Activated B cell treated with CpG ODN at 0.5 μM for 24 hours (primary cell): ENCODE measurements at places on chromosomes 12 and 14.
A peak's percentile ranks its signal among the peaks of the same experiment; 100 is the strongest.

- no peak for DNase-seq
These were observed 159.1 kb upstream of the RTL1 start for GRCh38 chr14:101062601-101063000.

GRCh38 chr14:105118646-105119407 lies 49.7 kb downstream of the JAG2 start:
- no peak for DNase-seq

DNA sequence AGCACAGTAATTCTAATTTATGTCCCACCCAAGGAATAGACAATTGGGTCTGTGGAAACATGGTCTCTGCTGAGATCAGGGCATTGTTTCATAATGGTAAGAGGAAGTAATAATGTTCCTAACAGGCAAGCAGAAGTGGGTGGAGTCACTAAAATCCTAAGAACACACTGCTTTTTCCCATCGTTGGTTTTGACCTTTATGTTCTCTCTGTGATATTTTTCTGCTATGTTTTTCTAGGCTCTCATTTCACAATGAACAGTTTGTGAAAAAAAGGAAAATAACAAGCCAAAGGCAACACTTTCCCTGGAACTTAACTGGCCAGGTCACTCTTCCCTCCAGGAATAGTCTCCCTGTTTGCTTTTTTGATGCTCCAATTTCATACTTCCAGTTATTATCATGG lies 80.6 kb upstream of the OVCH1 start:
- DNase-seq: no peak

GRCh38 chr12:32470936-32471470 lies 71.6 kb downstream of the FGD4 start:
- no peak for DNase-seq

GRCh38 chr12:115632308-115632707 lies 645.2 kb downstream of the MED13L start:
- DNase-seq: no peak

DNA sequence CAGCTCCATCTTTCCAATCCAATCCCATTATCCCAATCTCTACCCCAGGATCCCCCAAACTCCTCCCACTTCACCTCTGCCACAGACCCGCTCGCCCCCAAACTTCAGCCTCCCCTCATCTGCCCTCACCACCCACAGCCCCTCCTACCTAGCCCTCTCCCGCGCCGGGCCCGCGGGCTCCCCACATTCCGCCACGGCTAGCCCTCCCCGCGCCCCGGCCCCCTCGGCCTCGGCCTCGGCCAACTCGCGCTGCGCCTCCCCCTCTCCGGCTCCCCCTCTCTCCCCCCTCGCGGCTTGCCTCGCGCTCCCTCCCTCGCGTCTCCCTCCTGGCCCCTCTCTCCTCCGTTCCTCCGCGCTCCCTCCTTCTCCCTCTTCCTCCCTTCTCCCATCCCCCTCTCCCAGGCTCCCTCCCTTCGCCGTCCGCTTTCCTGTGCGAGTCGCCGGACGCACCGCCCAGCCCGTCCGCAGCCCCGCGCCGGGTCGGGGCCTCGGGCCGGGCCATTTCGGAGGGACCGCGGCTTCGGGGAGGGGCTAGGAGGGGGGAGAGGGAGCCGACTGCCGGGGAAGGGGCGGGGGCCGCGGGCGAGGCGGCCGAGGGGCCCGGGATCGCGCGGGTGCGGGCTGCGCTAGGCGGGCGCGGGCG lies at the start of gene ATN1:
ATN1 (plus strand) TSS at position 581 of the 643 bp plus-strand sequence. CDS start 6,043 bp downstream, outside the sequence.
- peak; percentile 58 for DNase-seq

DNA sequence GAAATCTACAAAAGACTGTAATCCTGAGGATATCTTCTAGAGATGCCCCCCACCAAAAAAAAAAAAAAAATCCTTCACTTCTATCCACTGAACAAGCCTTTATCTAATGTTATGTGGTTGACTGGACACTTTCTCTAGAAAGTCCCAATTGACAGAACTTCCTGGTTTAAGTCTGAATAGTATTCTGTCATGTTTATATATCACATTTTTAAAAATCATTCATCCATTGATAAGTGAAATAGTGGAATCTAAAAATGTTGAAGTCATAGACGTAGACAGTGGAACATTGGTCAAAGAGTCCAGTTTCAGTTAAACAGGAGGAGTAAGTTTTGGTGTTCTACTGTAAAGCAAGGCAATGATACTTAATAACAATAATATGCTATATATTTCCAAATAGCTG lies 297.0 kb downstream of the SSPN start:
- DNase-seq: no peak

DNA sequence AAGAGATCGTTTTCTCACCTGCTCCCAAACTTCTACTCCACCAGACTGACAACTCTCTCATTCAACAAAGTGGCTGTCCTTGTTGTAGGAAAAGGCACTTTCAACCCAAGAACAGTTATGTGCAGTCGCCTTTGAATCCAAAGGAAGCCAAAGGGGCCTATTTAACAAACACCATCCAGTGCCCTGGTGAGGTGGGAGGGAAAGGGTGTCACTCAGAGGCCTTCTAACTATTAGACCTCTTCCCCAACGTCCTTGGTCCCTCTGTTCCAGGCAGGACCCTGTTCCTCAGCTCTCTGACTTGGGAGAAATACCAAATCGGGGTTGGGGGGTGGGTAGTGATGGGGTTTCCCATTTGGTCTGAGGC lies 3.2 kb downstream of the SIX4 start:
- no peak for DNase-seq

- no peak for DNase-seq
These were observed 6.5 kb upstream of the GLT8D2 start for GRCh38 chr12:104056419-104056972.

- DNase-seq: no peak
These were observed 85.1 kb upstream of the AMIGO2 start for GRCh38 chr12:47164724-47165439.

DNA sequence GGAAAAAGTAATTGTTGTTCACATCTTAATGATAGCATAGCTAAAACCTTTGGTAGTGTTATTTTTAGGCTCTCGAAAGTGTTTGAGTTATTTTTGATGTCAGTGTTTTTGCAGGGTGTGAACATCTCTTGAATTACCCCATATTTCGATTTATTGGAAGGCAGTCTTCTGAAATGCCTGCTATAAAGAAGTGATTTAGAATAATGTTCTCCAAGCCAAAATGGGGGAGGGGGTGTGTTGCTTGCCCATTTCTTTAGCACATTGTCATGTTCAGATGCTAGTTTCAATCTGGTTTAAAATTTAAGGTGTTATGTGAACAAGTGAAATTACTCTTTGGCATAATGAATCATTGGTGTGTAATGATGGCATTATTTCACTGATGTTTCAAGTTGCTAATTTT lies 110.6 kb downstream of the SYNE2 start:
- no peak for DNase-seq

GRCh38 chr14:59148334-59148900 lies 40.0 kb upstream of the DAAM1 start:
- no peak for DNase-seq

- no peak for DNase-seq
These were observed 102.8 kb upstream of the BCAT1 start for GRCh38 chr12:25051656-25052195.

DNA sequence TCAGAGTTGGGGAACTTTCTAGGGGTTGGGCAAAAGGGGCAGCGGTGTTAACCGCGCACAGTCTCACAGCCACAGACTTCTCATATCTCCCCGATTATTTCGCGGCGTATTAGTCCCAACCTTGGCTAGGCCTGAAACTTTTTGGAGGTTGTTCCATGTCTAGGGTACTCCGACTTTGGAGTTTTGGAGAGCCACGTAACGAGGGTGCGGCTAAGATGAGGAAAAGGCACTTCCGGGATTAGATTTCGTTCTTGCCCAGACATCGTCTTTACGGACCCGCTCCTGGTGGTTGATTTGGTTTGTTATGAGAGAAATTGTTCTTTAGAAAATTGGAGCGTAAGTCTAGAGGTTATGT lies 513 bp downstream of the CCNK start:
- DNase-seq: no peak

- DNase-seq: no peak
These were observed 400.3 kb downstream of the ZFP36L1 start for GRCh38 chr14:68392393-68393141.

GRCh38 chr12:103442182-103442555 lies 53.6 kb downstream of the C12orf42 start:
- DNase-seq: no peak

GRCh38 chr12:104166465-104166864 lies 28.5 kb upstream of the NFYB start:
- DNase-seq: no peak

DNA sequence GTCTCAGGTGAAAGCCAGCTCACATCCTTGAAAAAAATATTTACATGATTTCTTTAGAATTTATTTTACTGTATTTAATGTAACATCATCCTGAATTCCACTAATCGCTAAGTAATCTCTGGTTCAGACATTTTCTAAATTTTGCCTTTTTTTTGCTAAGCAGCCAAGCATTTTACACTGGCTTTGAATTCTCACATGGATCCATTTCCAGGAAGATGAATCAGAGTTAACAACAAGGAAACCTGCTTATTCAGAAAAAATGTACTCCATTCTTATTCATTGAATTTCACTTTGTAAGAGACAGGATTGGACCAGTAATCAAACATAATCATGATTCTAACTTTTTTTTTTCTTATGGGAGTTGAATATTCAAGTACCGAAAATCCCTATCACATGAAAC lies 1785.1 kb upstream of the FLRT2 start:
- DNase-seq: no peak

- DNase-seq: no peak
These were observed 230.0 kb downstream of the TMEM132D start for GRCh38 chr12:129673806-129674205.

- DNase-seq: no peak
These were observed 67.6 kb downstream of the GTF2A1 start for GRCh38 chr14:81153187-81153586.

- no peak for DNase-seq
These were observed 9.1 kb upstream of the CDC42BPB start for GRCh38 chr14:103066399-103066798.

DNA sequence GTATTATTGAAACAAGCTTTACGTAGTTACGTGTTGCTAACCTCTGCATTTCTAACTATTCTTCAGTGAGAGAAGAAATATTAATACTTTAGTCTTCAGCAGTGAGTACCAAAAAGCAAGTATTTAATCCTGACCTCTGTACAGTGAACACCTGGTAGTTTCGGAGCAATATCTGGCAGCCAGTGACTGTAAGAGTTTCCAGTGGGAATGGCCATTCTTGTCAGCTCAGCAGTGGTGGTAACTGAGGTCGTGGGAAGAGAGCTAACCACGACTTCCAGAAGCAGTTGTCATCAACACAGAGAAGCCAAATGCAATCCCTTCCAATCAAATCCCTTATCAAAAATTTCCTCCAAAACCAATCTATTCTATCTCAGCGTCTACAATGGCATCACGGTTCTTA lies 1500.2 kb upstream of the FLRT2 start:
- no peak for DNase-seq

DNA sequence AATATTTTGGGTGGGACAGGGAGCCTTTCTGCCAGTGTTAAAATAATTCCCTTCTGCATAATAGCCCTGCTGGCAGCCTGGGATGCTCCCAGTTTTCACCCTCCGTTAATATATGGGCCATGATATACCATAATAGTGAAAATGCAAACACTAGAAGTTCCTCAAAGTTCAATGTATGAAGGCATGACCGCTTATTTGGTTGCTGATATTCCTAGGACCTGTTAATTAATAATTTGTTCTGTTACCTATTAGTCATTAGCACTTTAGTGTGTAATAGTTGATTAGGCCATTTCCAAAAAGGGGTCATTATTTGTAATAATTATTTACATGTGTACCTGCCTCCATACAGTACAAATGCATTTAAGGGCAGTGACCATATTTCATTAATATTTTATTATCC lies 20.4 kb downstream of the NR1H4 start:
- no peak for DNase-seq

GRCh38 chr12:78584695-78585094 lies 279.9 kb upstream of the SYT1 start:
- DNase-seq: no peak

DNA sequence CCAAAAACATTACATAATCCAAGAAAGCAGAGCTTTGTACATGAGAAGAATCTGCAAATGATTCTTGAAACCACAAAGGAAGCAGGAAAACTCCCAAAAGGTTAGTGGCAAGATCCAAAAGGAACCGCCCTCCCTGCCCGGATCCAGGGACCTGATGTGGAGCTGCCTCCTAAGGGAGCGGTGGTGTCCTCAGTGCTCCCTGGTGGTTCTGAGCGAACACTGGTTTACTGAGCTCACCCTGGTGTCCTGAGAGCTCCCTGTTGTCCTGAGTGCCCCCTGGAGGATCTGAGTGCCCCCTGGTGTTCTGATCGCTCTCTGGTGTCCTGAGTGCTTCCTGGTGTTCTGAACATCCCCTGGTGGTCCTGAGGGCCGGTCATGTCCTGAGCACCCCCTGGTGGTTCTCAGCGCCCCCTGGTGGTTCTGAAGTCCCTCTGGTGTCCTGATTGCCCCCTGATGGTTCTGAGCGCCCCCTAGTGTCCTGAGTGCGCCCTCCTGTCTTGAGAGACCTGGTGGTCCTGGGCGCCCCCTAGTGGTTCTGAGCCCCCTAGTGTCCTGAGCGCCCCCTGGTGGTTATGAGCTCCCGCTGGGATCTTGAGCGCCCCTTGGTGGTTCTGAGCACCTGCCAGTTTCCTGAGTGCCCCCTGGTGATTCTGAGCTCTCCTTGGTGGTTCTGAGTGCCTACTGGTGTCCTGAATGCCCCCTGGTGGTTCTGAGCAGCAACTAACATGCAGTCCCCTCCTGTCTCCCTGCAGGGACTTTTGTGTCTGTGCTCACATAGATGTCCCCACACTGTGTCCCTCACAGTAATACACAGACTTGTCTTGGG lies 891.1 kb downstream of the TMEM121 start:
- peak; percentile 67 for DNase-seq

- no peak for DNase-seq
These were observed 70.0 kb upstream of the GALNT9 start for GRCh38 chr12:132399092-132400010.

DNA sequence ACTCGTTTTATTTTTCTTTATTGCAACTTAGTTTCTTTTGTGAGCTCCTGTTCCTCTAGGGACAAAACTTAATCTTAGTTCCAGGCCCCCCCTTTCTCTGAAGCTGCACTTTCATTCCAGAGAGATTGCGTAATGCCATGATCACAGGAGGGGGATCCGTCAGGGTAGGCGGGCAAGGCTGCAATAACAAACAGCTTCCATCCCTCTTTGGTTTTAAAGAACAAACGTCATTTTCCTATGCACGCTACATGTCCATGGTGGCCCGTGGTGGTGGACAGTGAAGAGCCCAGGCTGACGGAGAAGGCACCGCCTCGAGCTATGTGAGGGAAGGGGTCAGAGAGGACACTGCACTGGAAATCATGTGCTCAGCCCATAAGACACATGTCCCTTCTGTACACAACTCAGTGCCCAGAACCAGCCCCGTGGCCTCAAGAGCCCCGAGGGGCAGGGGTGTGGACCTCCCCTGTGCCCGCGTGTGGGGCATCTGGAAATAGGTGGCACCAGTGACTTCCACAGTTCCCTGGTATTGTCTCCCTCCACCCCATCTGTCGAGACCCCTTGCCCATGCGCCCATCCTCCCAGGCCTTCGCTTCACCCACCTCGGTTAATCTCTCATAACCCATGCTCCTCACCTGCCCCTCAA lies 161.4 kb downstream of the ADGRD1 start:
- no peak for DNase-seq

GRCh38 chr12:29082522-29082921 lies 66.6 kb upstream of the FAR2 start:
- no peak for DNase-seq
